ENCODE measurements at places on chromosomes 3 and 15. TPM values are rescaled to one million over a fixed set of nuclear protein-coding genes. Genes with fewer than 3 reads are reported as not detected.

DNA sequence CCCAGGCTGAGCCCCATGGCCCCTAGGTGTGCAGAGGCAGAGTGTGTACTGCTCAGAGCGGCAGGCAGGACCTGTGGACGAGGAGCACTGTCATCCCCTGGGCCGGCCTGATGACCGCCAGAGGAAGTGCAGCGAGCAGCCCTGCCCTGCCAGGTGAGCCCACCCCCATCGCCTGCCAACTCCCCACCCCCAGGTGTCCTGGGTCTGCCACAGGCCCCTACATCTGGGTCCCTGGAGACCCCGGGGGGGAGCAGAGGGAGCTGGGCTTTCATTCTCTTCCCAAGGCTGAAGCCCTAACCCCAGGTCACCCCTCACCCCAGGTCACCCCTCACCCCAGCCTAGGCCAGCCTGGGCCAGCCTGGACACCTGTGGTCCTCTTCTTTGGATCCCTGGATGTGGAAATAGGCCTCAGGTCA is 93.1 kb downstream of the TBC1D2B start:
- H3K36me3 ChIP-seq = no peaks in the 10 kb centered on the region
- no peak overlapping the region for H3K4me3 ChIP-seq
- no peak for DNase-seq

Gene CDHR4
- not detected for total RNA-seq

DNA sequence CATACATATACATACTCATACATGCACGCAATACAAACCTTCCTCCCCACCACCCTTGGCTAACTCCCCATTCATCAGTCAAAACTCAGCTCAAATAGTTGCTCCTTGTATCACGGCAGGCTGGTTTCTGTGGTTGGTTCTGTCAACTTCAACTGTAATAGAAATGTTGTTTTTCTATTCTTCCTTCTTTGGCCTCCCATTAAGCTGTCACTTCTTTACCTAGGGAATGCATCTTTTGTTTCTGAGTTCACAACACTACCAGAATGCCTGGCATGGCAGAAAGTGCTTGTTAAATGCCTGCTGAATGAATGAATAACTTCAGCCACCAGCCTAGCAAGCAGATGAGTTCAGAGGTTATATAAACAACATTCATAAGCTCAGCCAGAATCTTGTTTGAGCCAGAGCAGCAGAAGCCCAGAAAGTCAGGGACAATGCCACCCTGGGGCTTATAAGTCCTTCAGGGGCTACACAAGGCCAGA is 63.1 kb downstream of the B3GALNT1 start:
- H3K4me1 ChIP-seq = no peaks in the 10 kb centered on the region
- H3K4me3 ChIP-seq = no peak overlapping the region
- DNase-seq = peak; percentile 4
- H3K27ac ChIP-seq = no peak overlapping the region
- no peaks in the 10 kb centered on the region for H3K36me3 ChIP-seq
- no peaks in the 10 kb centered on the region for H3K27me3 ChIP-seq

Gene ANKRD63
- not detected for total RNA-seq

- peak; percentile 63 for DNase-seq
- H3K27me3 ChIP-seq = no peaks in the 10 kb centered on the region
- no peaks in the 10 kb centered on the region for H3K4me1 ChIP-seq
- H3K36me3 ChIP-seq = no peaks in the 10 kb centered on the region
- H3K4me3 ChIP-seq = peak overlapping the region; percentile 4
Measured at GRCh38 chr3:171781711-171782127, 28.6 kb downstream of the PLD1 start.

GRCh38 chr3:127630811-127631714 is 2.1 kb downstream of the PODXL2 start:
- H3K27me3 ChIP-seq = peaks cover 30% of the 10 kb centered on the region
- H3K27ac ChIP-seq = no peak overlapping the region
- H3K36me3 ChIP-seq = no peaks in the 10 kb centered on the region
- no peak overlapping the region for H3K4me3 ChIP-seq
- no peak for DNase-seq

- H3K36me3 ChIP-seq = no peaks in the 10 kb centered on the region
- no peaks in the 10 kb centered on the region for H3K27me3 ChIP-seq
- H3K27ac ChIP-seq = no peak overlapping the region
- DNase-seq = no peak
- H3K4me3 ChIP-seq = no peak overlapping the region
Measured at GRCh38 chr3:49349348-49350114, 8.6 kb downstream of the GPX1 start.

DNA sequence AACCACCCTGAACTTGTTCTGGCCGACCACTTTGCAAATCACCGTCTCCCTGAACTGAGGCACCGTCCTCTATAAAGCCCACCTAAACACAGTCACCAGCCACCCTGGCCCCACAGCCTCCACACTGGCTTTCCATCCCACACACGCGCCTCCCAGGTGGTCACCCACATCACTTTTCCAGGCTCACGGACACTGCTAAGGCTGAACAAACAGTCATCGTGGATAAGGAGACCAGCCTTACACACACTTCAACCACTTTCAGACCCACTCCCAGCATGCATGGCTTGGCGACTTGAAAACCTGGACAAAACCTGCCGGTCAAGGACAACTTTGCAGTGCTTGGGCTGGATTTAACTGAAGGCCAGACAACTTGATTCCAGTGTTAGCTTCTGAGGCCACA is 8.4 kb downstream of the CHSY1 start:
- H3K27ac ChIP-seq = peak overlapping the region; percentile 23
- DNase-seq = no peak

DNA sequence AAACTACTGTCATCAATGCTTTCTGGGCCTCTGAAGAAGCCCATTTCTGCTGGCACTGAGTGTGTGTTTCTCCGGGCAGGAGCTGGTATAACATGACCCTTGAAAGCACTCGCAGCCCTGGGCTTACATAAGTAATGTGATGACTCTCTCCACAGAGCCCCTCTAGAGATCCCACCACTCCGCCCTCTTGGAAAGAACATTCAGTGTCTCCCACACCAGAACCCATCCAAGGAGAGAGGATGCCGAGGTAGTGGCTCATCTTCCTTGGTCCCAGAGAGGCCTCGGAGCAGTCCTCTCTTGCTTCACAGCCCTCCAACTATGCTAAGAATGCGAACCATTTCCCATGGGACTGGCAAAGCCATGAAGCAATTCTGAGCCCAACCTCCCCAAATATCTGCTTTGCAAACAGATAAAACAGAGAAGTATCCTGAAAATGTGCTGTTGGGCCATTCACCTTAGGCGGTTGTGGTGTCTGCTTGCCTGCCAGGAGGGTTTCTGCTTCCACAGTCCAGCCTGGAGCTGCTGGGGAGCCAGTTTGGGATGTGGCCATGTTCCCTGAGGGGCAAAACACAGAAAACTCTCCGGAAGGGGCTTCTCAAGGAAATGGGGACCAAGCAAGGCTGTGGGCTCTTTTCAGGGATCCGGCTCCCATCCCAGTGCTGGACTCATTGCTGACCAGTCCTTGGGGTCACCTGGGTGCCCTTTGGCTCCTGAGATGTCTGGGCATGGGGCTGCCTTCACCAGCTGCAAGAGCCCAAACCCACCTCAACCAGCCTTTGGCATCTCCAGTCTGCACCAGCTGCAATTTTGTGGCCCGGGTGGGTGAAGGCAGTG is 47.3 kb downstream of the AMOTL2 start:
- H3K27ac ChIP-seq = peak overlapping the region; percentile 79
- H3K27me3 ChIP-seq = no peaks in the 10 kb centered on the region
- DNase-seq = peak; percentile 92
- H3K4me1 ChIP-seq = peaks cover 46% of the 10 kb centered on the region
- H3K36me3 ChIP-seq = no peaks in the 10 kb centered on the region

- no peak overlapping the region for H3K27ac ChIP-seq
- DNase-seq = no peak
- no peaks in the 10 kb centered on the region for H3K4me1 ChIP-seq
- no peaks in the 10 kb centered on the region for H3K36me3 ChIP-seq
- no peak overlapping the region for H3K4me3 ChIP-seq
Measured at GRCh38 chr15:53013329-53013728, 223.2 kb upstream of the ONECUT1 start.

DNA sequence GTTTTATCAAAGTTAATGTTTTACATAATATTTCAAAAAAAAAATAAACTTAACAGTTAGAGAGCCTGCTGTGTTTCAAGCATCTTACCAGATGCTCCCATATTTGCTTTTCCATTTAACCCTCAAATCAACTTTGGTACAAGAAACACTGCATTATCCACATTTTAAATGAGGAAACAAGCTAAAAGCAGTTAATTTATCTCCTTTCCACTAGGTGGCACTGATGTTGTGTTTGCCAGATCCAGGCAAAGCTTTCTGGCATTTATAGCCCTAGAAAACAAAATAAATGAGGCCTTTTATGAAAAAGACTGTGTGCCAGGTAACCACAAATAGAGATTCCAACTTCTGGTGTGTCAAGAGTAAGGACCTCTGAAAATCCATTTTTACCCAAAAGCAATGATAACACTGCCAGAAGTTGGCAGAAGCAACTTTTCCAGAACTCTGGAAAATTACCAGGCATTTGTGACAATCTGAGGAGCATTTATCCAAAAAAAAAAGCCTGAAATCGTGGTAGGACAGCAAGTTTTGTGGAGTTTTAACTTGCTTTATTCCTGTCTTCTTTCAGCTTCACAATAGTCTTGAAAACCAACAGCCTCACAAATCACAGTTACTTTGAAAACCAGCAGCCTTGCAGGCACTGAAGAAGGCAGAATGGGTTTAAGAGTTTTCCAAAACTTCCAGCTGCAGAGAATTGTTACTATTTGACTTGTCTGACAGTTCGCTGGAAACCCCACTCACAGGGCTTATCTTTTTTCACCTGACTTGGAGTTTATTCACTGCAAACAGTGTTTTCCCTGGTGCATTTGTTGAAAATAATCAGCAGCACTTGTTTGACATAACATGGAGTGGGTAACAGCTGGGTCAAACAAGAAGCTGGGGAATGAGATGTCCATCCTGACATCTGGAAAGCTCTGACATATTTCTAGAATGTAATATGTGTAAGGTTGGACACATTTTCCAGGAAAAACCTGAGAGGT is 9.2 kb downstream of the FAM162A start:
- peak; percentile 71 for DNase-seq
- no peaks in the 10 kb centered on the region for H3K36me3 ChIP-seq
- no peaks in the 10 kb centered on the region for H3K27me3 ChIP-seq
- H3K27ac ChIP-seq = no peak overlapping the region
- H3K4me1 ChIP-seq = no peaks in the 10 kb centered on the region

Gene MPI
- total RNA-seq = 33.1 TPM

Gene GOLGA8R
- total RNA-seq = 1.3 TPM

GRCh38 chr15:32877252-32878019 is 159.6 kb downstream of the GREM1 start:
- H3K4me1 ChIP-seq = peaks cover 13% of the 10 kb centered on the region
- no peak overlapping the region for H3K4me3 ChIP-seq
- H3K27me3 ChIP-seq = no peaks in the 10 kb centered on the region
- peak overlapping the region; percentile 32 for H3K27ac ChIP-seq
- DNase-seq = peak; percentile 51
- no peaks in the 10 kb centered on the region for H3K36me3 ChIP-seq

- no peaks in the 10 kb centered on the region for H3K36me3 ChIP-seq
- no peak overlapping the region for H3K27ac ChIP-seq
- H3K4me1 ChIP-seq = no peaks in the 10 kb centered on the region
- H3K27me3 ChIP-seq = no peaks in the 10 kb centered on the region
Measured at GRCh38 chr15:88664151-88664778, 25.4 kb downstream of the ISG20 start.

- no peak overlapping the region for H3K4me3 ChIP-seq
- no peak for DNase-seq
- H3K27me3 ChIP-seq = no peaks in the 10 kb centered on the region
- H3K4me1 ChIP-seq = no peaks in the 10 kb centered on the region
- H3K27ac ChIP-seq = no peak overlapping the region
Measured at GRCh38 chr3:112931736-112932521, 43.0 kb downstream of the CD200R1 start.

Gene FBXW12
- not detected for total RNA-seq

- H3K4me1 ChIP-seq = no peaks in the 10 kb centered on the region
- peak; percentile 89 for DNase-seq
- no peak overlapping the region for H3K27ac ChIP-seq
- H3K27me3 ChIP-seq = no peaks in the 10 kb centered on the region
Measured at GRCh38 chr3:155664925-155665695, 79.8 kb downstream of the PLCH1 start.

GRCh38 chr3:89533275-89533674 is 425.9 kb downstream of the EPHA3 start:
- H3K27me3 ChIP-seq = no peaks in the 10 kb centered on the region
- no peaks in the 10 kb centered on the region for H3K4me1 ChIP-seq
- H3K4me3 ChIP-seq = no peak overlapping the region

DNA sequence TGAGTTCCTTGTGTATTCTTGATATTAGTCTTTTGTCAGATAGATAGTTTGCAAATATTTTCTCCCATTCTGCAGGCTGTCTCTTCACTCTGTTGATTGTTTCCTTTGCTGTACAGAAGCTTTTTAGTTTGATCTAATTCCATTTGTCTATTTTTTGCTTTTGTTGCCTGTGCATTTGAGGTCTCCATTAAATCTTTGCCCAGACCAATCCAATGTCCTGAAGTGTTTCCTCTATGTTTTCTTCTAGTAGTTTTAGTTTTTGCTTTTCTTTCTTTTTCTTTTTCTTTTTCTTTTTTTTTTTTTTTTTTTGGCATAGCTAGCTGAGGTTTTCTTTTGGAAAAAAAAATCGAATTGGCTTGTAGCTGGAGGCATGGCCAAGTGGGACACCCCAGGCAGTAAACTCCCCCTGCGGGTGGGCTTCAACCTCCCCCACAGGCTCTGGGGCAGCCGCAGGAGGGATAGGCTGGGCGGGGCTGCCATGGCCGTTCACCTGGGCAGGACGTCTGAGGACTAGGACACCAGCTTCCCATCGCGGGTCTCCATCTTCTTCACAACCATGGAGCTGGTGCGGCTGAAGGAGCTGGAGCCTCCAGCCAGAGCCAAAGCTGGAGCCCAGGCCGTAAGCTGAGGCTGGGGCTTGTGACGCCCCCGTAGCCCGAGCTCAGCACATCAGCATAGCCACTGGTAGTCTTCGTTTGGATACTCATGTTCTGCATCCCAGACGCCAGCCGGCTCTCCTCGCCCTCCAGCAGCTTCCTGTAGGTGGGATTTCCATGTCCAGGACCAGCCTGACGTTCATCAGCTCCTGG is 16.2 kb upstream of the PSTPIP1 start:
- no peaks in the 10 kb centered on the region for H3K36me3 ChIP-seq
- no peak for DNase-seq
- H3K27me3 ChIP-seq = peaks cover 2% of the 10 kb centered on the region
- no peak overlapping the region for H3K27ac ChIP-seq
- H3K4me3 ChIP-seq = no peak overlapping the region

Gene CCDC13
- total RNA-seq = 0.51 TPM

DNA sequence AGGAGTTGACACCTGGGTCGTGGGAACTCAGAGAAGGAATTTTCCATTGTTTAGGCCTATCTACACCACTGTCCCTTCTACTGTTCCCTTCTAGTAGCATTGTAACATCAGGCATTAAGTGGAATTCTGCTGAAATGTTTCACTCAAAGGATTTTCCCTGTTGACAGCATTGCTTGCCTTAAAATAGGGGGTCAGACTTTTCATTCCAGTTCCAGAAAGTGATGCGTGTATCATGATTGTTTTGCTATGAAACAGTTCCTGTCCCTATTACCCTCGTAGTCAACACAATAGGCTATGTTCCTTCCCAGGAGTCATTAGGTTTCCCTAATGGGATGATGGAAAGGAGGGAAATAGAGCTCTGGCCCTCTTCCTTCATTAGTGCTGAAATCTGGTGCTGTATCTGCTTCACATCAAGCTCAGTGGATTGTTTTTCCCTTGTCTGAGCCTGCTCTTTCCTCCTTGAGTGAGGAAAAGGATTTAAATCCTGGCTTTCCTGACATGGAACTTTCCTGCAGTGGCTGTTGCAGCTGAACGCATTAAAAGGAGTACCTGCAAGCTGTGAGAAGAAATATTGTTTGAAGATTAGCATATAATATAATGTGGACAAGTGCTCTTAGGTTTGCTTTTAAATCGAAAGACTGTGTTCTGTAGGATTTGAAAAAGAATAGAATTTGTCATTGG is 195.9 kb downstream of the KLHL25 start:
- H3K27me3 ChIP-seq = no peaks in the 10 kb centered on the region
- H3K4me3 ChIP-seq = no peak overlapping the region
- H3K36me3 ChIP-seq = no peaks in the 10 kb centered on the region
- H3K27ac ChIP-seq = no peak overlapping the region
- no peak for DNase-seq

All from fibroblast of lung (primary cell).